ENCODE measurements at places on chromosomes 12 and 14. TPM values are rescaled to one million over a fixed set of nuclear protein-coding genes. Genes with fewer than 3 reads are reported as not detected.

DNA sequence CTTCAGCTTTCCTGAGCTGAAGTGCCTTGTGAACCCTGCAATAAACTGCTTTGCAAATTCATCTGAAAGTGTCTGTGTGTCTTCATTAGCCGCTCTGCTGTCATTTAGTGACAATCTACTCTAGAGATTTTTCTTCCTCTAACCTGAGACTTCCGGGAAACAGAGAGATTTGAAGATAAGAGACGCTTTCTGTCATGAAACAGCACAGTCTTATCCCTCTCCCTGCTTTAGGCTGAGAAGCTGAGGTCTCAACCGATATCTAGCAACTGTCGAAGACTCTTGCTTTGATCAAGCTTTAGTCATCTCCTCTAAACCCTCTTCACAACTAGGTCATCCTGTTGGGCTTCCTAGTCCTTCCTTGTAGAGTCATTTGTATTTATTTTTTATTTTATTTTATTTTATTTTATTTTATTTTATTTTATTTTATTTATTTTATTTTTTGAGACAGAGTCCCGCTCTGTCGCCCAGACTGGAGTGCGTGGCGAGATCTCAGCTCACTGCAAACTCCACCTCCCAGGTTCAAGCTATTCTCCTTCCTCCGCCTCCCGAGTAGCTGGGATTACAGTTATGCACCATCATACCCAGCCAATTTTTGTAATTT, 1.2 kb downstream of the RNASE2 start:
- no peak for DNase-seq

MYBPC1 gene
- total RNA-seq: not detected

GRCh38 chr12:57837864-57838562, 8.5 kb downstream of the CTDSP2 start:
- DNase-seq: peak; percentile 71

- DNase-seq: no peak
Observed at GRCh38 chr12:88391556-88391955, 188.7 kb downstream of the KITLG start.

DNA sequence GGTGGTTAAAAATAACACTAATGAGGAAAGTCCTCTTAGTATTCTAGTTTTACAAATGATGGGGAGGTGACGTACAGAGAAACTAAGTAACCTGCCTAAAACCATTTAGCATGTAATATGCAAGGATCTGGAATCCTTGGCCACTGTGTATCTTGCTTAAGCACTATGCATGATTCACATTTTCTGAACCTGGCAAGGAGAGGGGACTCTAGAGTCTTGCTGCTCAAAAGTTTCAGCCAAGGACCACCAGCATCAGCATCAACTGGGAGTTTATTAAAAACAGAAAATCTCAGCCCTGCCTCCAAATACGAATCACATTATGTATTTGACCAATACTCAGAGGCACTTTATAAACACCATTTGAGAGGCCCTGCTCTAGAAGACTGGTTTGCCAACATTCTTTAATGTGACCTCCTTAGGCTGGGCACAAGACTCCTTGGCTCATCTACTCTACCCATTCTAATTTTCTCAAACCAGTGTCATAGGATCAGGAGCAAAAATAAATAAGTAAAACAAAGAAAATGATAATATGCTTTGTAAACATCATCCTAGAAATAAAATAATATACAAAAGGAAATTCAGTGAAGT, 52.9 kb downstream of the ABCC9 start:
- no peak for DNase-seq

DTX1 gene
- 0.21 TPM for total RNA-seq

KRT79 gene
- total RNA-seq: not detected

CELA1 gene
- not detected for total RNA-seq

GRCh38 chr14:100824091-100824551, 1.8 kb upstream of the MEG3 start:
- no peak for DNase-seq

DNA sequence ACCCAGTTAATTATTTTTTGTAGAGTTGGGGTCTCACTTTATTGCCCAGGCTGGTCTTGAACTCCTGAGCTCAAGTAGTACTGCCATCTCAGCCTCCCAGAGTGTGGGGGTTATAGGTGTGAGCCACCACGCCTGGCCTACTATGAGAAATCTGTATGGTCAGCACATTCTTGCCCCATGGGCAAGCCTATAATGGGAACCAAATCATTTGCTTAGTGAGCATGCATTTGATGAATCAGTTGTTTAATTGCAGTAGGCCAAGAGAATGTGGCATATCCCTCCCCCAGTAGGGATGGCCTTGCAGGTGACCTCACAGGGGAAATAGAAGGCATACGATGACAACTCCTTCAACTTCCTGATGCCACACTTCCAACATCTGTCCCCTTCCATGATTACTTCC, 122.7 kb downstream of the DIP2B start:
- DNase-seq: no peak

PMCH gene
- total RNA-seq: 8.4 TPM

GRCh38 chr12:47134005-47134404, 54.2 kb upstream of the AMIGO2 start:
- DNase-seq: no peak

WDHD1 gene
- 63.0 TPM for total RNA-seq

CCDC197 gene
- not detected for total RNA-seq

- no peak for DNase-seq
Observed at GRCh38 chr12:126507231-126507630, 1442.0 kb downstream of the AACS start.

CLEC9A gene
- not detected for total RNA-seq

- DNase-seq: no peak
Observed at GRCh38 chr14:68539241-68539737, 253.6 kb downstream of the ZFP36L1 start.

- no peak for DNase-seq
Observed at GRCh38 chr12:48786591-48787544, 2.0 kb downstream of the ADCY6 start.

Data from activated CD4-positive, alpha-beta T cell treated with anti-CD3 and anti-CD28 coated beads, Interleukin-2, amount 10 ng/mL, durations not matched to agents 24 days and 14 days (primary cell).